ENCODE measurements at places on chromosomes 7 and 10. TPM values are rescaled to one million over a fixed set of nuclear protein-coding genes. Genes with fewer than 3 reads are reported as not detected.

LRGUK gene
- total RNA-seq = 0.07 TPM

ANXA8L1 gene
- total RNA-seq = not detected

VWA2 gene
- total RNA-seq = 0.07 TPM

SHLD2 gene
- total RNA-seq = 32.2 TPM

UMAD1 gene
- 17.6 TPM for total RNA-seq

FAM200A gene
- total RNA-seq = 4.8 TPM

ADRB1 gene
- not detected for total RNA-seq

RSPH10B2 gene
- total RNA-seq = 0.24 TPM

INA gene
- total RNA-seq = 0.14 TPM

CHAT gene
- total RNA-seq = not detected

ADAM8 gene
- total RNA-seq = 160 TPM

SORCS1 gene
- not detected for total RNA-seq

CCL24 gene
- not detected for total RNA-seq

MBLAC1 gene
- total RNA-seq = 2.3 TPM

SLC39A12 gene
- total RNA-seq = not detected

SH2B2 gene
- total RNA-seq = 4.7 TPM

GRM3 gene
- not detected for total RNA-seq

DOCK4 gene
- total RNA-seq = 0.36 TPM

ZNF467 gene
- total RNA-seq = 0.41 TPM

LIPF gene
- total RNA-seq = not detected

TMEM178B gene
- 0.58 TPM for total RNA-seq

DYNC1I1 gene
- total RNA-seq = not detected

CUX1 gene
- total RNA-seq = 25.1 TPM

FRMD4A gene
- 0.31 TPM for total RNA-seq

SMKR1 gene
- 2.0 TPM for total RNA-seq

HECTD2 gene
- total RNA-seq = 4.0 TPM

CHN2 gene
- 0.53 TPM for total RNA-seq

TMEM176A gene
- total RNA-seq = not detected

DDC gene
- not detected for total RNA-seq

CTBP2 gene
- total RNA-seq = 0.29 TPM

ASNS gene
- total RNA-seq = 214 TPM

SAMD8 gene
- 20.5 TPM for total RNA-seq

KLHDC10 gene
- total RNA-seq = 16.4 TPM

DENND2A gene
- not detected for total RNA-seq

POMZP3 gene
- 29.8 TPM for total RNA-seq

PTN gene
- not detected for total RNA-seq

RBP3 gene
- not detected for total RNA-seq

VGF gene
- not detected for total RNA-seq

HPSE2 gene
- not detected for total RNA-seq

HECW1 gene
- total RNA-seq = not detected

BNIP3 gene
- total RNA-seq = 86.9 TPM

IL15RA gene
- total RNA-seq = 20.2 TPM
